ENCODE measurements at places on chromosomes 11 and 22.
A peak's percentile ranks its signal among the peaks of the same experiment; 100 is the strongest.

- DNase-seq = no peak
These were observed 6.8 kb upstream of the SUN2 start for GRCh38 chr22:38762551-38762983.

DNA sequence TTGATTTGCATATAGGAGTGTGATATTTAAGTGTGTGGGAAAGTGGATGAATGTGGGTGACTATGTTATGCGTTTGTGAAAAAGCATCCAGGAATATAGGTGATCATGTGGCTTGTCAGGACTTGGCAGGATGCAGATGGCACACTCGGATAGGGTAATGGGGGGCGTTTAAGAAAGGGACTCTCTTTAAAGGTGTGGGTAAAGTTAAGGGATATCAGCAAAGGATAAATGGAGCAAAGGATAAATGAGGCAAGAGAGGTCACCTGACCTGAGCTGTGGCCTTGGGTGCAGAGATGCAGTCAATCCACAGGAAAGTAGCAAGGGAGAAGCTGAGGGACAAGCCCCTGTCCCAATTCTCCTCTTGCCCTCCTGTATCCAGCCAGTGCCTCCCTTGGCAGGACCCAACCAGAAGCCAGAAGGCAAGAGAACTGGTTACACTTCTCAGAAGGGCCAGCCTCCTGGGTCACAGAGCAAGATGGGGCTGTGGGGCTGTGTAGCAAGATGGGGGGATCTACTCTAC, 47.5 kb upstream of the GRAMD1B start:
- no peak for DNase-seq

- no peak for DNase-seq
These were observed 20.7 kb upstream of the SLC22A12 start for GRCh38 chr11:64570341-64570740.

- no peak for DNase-seq
These were observed 8.4 kb downstream of the TRIOBP start for GRCh38 chr22:37705205-37705604.

GRCh38 chr22:17748555-17749353, 25.5 kb downstream of the BID start:
- DNase-seq = no peak

DNA sequence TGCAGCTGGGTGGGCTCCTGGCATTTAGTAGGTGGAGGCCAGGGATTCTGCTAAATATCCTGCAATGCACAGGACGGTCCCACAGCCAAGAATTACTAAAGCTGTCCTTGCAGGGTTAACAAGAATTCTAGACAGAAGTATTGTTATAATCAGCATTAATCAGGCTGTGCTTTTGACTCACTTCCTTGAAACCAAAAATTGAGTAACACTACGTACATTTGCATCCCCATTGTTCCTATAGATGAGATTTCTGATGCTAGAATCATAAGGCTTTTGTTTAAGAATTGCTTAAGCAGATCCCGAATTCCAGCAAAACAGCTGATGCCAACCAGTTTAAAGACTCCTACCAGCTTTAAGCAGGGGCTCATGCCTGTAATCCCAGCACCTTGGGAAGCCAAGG, 11.4 kb downstream of the SLC6A5 start:
- DNase-seq = no peak

DNA sequence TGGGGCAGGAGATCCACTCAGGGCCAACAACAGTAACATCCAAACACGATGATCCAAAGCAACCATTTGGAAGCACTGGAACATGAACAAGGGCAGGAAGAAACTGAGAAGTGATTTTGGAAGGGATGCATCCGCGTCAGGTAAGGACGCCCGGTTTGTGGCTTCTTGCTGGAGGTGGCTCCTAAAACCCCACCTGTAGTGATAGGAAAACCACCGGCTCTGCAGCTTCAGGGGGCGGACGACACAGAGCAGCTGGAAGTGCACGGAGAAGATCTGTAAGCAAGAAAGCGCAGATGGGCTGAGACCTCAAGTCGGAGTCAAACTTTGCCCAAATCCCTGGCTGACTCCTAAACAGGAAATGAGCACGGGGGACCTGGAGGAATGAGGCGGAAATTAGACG, 1066.1 kb downstream of the BRD1 start:
- no peak for DNase-seq

DNA sequence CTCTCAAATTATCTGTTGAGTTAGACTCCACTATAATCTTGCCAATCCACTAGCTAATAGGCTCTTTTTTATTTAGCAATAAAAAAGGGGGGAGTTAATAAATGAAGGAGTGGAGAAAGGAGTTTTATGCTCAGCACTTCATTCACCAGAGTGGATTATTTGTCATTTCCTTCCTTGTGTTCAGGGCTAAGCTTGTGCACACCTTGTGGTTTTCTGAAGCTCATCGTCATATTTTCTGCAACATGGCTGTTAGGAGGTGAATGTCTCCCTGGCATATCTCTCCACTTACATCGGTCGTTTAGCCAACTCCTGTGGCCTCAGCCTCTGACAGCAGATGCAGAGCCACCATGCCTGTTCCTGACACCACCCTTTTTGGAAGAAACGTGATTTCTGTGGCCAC, 83.9 kb upstream of the MTNR1B start:
- no peak for DNase-seq

GRCh38 chr22:21984793-21985192, 2.2 kb upstream of the TOP3B start:
- DNase-seq = no peak

DNA sequence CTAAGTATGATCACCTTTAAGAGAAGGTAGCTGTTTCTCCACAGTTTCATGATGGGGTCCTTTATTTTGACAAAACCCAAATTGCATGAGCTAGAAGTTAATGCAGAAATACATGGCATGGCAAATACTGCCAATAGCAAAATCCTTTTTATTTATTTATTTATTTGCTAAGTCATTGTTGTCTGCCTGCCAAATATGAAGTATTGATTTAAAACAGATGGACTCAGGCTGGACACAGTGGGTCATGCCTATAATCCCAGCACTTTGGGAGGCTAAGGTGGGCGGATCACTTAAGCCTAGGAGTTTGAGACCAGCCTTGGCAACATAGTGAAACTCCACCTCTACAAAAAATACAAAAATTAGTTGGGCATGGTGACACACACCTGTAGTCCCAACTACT, 52.4 kb downstream of the LARGE2 start:
- DNase-seq = no peak

DNA sequence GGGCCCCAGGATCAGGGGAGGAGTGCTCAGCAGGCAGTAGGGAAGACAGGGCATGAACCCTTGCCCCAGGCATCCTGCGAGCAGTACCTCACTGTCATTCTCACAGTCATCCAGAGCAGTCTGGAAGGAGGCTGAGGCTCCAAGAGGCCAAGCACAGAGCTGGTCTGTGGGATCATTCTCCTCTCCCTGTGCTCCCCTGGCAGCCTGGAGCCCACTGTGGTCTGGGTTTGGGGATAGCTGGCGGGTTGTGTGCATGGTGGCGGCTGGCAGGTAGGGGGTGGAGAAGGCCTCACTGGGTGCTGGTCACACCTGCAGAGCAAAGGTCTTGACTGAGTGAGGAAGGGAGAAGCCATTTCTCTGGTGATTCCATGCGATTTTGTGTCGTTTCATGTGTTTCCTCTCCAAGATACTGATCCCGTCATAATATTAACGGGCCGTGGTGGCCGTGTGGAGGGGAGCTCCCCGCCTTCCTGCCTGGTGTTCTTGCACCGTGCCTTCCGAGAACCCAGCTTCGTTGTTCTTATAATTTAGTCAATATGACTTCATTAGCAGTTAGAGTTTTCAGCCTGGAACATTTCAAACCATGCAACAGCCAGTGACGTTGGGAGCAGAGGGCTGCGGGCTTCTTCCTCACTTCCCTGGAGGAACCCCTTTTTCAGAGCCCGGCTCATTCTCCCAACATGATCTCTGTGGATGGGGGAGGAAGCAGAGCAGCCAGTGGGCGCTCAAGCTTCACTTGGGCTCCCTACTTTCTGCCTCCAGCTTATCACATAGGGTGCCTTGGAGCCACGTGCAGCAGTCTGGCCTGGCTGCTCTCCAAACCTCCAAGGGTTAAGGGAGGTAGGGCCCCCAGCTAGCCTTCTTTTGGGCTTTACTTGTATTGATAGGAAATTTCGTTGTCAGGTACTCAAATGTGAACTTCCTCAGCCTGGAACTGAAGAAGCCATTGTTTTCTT, 20.8 kb upstream of the ADORA2A start:
- no peak for DNase-seq

DNA sequence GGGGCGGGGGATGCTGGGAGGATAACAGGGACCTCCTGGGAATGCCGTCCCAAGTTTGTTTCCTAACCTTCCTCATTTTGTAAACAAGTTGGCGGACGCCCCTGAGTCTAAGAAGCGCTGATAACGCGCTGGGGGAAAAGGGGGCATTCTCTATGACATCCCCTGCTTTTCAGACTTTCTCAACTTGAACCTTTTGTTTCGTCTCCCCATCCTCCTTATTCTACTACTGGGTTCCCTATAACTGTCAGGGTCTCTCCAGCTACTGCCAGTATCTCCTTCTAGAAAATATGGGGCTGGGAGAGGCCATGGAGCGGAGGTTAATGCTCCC, 654 bp downstream of the TMEM86A start:
- no peak for DNase-seq

DNA sequence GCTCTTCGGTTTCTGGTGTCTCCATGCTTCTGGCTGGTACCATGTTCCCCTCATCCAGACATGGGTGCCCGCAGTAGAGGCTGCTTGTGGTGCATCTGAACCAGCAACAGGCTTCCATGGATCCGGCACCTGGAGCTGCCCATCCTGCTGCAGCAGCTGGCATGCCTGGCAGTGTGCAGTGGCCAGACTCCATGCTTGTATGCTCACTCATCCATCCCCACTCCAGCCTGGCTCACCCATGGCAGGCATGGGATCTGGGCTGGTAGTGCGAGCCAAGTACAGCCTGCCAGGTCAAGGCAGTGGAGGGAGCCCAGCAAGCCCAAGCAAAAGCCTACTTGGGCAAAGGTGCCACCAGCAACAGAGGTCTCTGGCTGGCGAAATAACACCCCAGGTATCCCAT, 6.2 kb upstream of the OR5W2 start:
- no peak for DNase-seq

DNA sequence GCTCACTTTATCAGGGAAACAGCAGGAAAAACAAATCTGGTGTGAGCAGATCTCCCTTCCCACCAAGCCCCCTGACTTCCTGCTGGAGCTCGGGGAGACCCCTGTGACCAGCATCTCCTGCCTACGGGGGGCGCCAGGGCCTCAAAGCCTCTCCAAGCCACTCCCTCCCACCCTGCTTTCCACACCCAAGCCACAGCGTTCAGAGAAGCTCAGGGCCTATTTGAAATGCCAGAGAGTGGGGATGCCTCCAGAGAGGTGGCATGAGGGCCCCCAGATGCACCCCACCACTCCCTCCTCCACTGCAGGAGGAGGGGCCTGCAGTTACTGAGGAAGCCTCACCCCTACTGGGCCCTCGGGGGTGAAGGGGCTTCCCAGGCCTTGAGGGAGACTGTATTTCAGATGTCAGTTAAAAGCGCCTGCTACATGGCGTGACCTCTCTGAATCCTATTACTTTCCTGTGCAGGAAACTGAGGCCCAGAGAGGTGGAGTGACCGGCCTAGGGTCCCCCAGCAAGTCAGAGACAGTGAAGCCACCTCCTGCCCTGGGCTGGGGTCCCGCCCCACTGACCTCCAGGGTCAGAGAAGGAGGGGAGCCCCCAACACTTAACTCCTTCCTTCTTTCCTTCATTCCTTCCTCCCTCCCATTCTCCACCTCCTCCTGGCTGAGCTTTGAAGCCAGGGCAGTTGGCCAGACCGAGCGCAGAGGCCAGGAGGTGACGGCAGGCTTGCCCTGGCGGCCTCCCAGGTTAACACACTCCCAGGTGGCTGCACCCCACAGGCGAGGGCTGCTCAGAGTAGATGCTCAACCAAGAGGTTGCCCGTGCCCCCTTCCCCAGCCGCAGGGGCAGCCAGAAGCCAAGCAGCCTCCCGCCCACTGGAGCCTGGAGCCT, 6.0 kb upstream of the CDKN1C start:
- DNase-seq = no peak

- DNase-seq = peak; percentile 61
These were observed 221.9 kb upstream of the TBCEL start for GRCh38 chr11:120801801-120802689.

- DNase-seq = no peak
These were observed 131.6 kb upstream of the E2F8 start for GRCh38 chr11:19372381-19372780.

- DNase-seq = no peak
These were observed 5.5 kb downstream of the INS start for GRCh38 chr11:2155511-2155910.

GRCh38 chr11:2815762-2816496, 69.6 kb downstream of the CDKN1C start:
- DNase-seq = no peak

- DNase-seq = no peak
These were observed 965 bp downstream of the OR9Q1 start for GRCh38 chr11:58024601-58025091.

DNA sequence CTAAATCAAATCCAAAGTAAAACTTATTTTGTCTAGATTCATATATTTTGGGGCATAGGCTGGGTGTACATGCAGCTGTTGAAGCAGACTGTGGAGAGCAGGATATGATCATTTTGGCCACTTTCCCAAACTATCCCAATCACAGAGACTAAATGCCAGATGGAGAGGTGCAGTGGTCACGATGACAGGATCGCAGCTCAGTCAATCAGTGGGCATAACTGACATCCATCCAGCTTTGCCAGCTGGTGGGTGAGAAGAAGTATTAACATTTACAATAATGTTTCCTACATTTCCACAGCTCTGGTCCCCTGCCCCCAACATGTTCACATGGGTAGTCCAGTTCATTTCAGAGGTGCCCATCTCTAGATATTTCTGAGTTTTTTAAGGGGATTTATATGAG, 255.5 kb upstream of the SESN3 start:
- DNase-seq = no peak

DNA sequence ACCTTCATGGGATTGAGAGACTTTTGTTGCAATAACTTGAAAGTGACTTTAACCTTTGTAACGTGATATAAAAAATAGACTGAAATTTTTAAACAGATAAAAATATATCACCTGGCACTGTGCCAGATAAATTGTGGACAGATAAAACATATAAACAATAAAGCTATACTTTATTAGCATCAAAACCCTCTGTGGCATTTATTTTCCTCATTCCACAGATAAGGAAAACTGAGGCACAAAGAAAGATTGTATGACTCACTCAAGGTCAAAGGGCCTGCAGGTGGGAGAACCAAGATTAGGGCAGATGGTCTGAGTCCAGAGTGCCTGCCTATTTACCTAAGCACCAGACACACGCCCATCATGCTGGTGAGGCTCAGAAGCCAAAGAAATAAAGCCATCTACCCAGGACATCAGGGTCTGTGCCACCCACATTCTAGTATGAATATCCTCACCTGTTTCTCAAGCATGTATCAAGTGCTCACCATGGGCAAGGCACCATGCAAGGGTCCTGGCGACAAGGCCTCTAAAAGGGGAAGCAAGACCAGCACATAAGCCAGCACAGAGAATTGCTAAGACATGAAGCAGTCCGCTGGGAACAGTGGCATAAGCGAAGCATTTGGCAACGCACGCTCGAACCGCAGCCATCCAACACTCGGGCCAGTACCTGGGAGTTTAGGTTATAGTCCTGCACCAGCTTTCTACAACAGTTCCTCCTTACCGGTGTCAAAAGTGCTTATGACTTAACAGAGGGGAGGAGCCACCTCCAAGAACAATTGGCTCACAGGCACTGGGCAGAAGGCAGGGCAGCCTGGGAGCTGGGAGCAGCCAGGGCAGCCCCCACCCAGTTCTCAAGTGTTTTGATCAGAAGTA, 17.6 kb downstream of the MYH9 start:
- peak; percentile 42 for DNase-seq

All from germinal center (tissue), 1 donor.